Activated T-helper 1 cell treated with anti-CD3 and anti-CD28 coated beads, Interleukin-12 subunit alpha, Interleukin-12 subunit beta, Interleukin-2, Interleukin-4 antibody, amounts not matched to agents 30 ng/mL and 10 ng/mL and 1 ng/mL, durations not matched to agents 14 hours and 24 hours and 36 hours (primary cell): ENCODE measurements at places on chromosomes 11 and 22. TPM values are rescaled to one million over a fixed set of nuclear protein-coding genes. Genes with fewer than 3 reads are reported as not detected.

Gene LRRN4CL
- total RNA-seq, result 0.17 and 0.26 TPM in 2 replicates

Gene APLNR
- total RNA-seq, result not detected in 2 replicates

Gene OR52I1
- not detected in 2 replicates for total RNA-seq

Gene P2RY6
- not detected in 2 replicates for total RNA-seq

Gene KRTAP5-8
- total RNA-seq, result 0.17 TPM in 1 of 2 replicates, not detected in the other

Gene TXNRD2
- total RNA-seq, result 19.0 and 20.0 TPM in 2 replicates

Gene CREBZF
- 52.0 and 55.9 TPM in 2 replicates for total RNA-seq

Gene DGAT2
- total RNA-seq, result 9.8 and 11.0 TPM in 2 replicates

Gene PDE2A
- 0.57 and 0.64 TPM in 2 replicates for total RNA-seq

Gene ABCG4
- total RNA-seq, result 0.07 TPM in 1 of 2 replicates, not detected in the other

Gene MS4A3
- not detected in 2 replicates for total RNA-seq

Gene HTR3A
- total RNA-seq, result not detected in 2 replicates

Gene BBOX1
- not detected in 2 replicates for total RNA-seq

Gene NXPE1
- total RNA-seq, result not detected in 2 replicates

Gene TMEM121B
- 0.20 and 0.23 TPM in 2 replicates for total RNA-seq

Gene VPREB1
- not detected in 2 replicates for total RNA-seq

Gene SMTNL1
- not detected in 2 replicates for total RNA-seq

Gene KCNK7
- total RNA-seq, result 1.6 and 2.0 TPM in 2 replicates

Gene RAB30
- total RNA-seq, result 15.2 and 16.0 TPM in 2 replicates

Gene ST3GAL4
- total RNA-seq, result 13.2 and 14.1 TPM in 2 replicates

Gene GALR3
- total RNA-seq, result 0.24 TPM in 1 of 2 replicates, not detected in the other

Gene HBB
- not detected in 2 replicates for total RNA-seq

Gene PLCB3
- 13.4 and 14.2 TPM in 2 replicates for total RNA-seq

Gene MS4A8
- not detected in 2 replicates for total RNA-seq

Gene BIRC2
- total RNA-seq, result 30.6 and 33.3 TPM in 2 replicates

Gene C2CD2L
- 35.7 and 38.2 TPM in 2 replicates for total RNA-seq

Gene TSPAN18
- total RNA-seq, result 1.7 and 2.0 TPM in 2 replicates

Gene CYP2D6
- 4.1 and 4.6 TPM in 2 replicates for total RNA-seq

Gene ARHGAP8
- 0.61 and 1.4 TPM in 2 replicates for total RNA-seq

Gene SLC15A3
- total RNA-seq, result 1.7 and 2.0 TPM in 2 replicates

Gene SLC22A25
- total RNA-seq, result not detected in 2 replicates

Gene TLCD5
- total RNA-seq, result 1.2 and 1.7 TPM in 2 replicates

Gene PTPRJ
- 69.6 and 70.3 TPM in 2 replicates for total RNA-seq

Gene GRIA4
- not detected in 2 replicates for total RNA-seq

Gene TREH
- total RNA-seq, result not detected in 2 replicates

Gene RANGAP1
- 197 and 199 TPM in 2 replicates for total RNA-seq

Gene OR5B21
- not detected in 2 replicates for total RNA-seq

Gene MRPL23
- total RNA-seq, result 58.5 and 69.3 TPM in 2 replicates

Gene MN1
- 0.07 and 0.08 TPM in 2 replicates for total RNA-seq

Gene UBQLN3
- not detected in 2 replicates for total RNA-seq

Gene NOX4
- total RNA-seq, result not detected in 2 replicates

Gene OVCH2
- not detected in 2 replicates for total RNA-seq

Gene OR10A2
- not detected in 2 replicates for total RNA-seq

Gene BCO2
- 0.49 and 1.6 TPM in 2 replicates for total RNA-seq

Gene PANX3
- total RNA-seq, result not detected in 2 replicates

Gene CHKB
- 81.0 and 88.7 TPM in 2 replicates for total RNA-seq

Gene PAMR1
- not detected in 2 replicates for total RNA-seq

Gene FDXACB1
- 7.9 and 9.4 TPM in 2 replicates for total RNA-seq

Gene NRXN2
- total RNA-seq, result 0.17 and 0.23 TPM in 2 replicates

Gene ISX
- not detected in 2 replicates for total RNA-seq

Gene NAALAD2
- not detected in 2 replicates for total RNA-seq

Gene ADORA2A
- 27.3 and 27.7 TPM in 2 replicates for total RNA-seq
